ENCODE measurements at places on chromosomes 3 and 15. TPM values are rescaled to one million over a fixed set of nuclear protein-coding genes. Genes with fewer than 3 reads are reported as not detected.

MOBP gene
- total RNA-seq = not detected

PRRT3 gene
- 3.0 TPM for total RNA-seq

TM4SF4 gene
- total RNA-seq = 1.3 TPM

CCR8 gene
- 1.0 TPM for total RNA-seq

ZNF80 gene
- total RNA-seq = not detected

LRTM1 gene
- not detected for total RNA-seq

OR5H15 gene
- not detected for total RNA-seq

DYNLT2B gene
- 16.1 TPM for total RNA-seq

VGLL3 gene
- 16.0 TPM for total RNA-seq

TP63 gene
- under 0.01 TPM for total RNA-seq

CHRM5 gene
- 0.05 TPM for total RNA-seq

TRH gene
- total RNA-seq = not detected

GMPPB gene
- 53.7 TPM for total RNA-seq

HHLA2 gene
- 0.05 TPM for total RNA-seq

FEZF2 gene
- not detected for total RNA-seq

SIDT1 gene
- under 0.01 TPM for total RNA-seq

STRIT1 gene
- not detected for total RNA-seq

GABRR3 gene
- total RNA-seq = not detected

NDUFB4 gene
- 42.5 TPM for total RNA-seq

BBX gene
- 65.8 TPM for total RNA-seq

C3orf38 gene
- total RNA-seq = 35.3 TPM

P2RY13 gene
- total RNA-seq = not detected

MME gene
- 7.3 TPM for total RNA-seq

CCDC33 gene
- not detected for total RNA-seq

AGTR1 gene
- not detected for total RNA-seq

PBRM1 gene
- 43.6 TPM for total RNA-seq

NR2E3 gene
- total RNA-seq = 0.45 TPM

SEMA5B gene
- total RNA-seq = not detected

PLSCR2 gene
- 1.4 TPM for total RNA-seq

OIP5 gene
- 0.60 TPM for total RNA-seq

ZNF501 gene
- total RNA-seq = 5.3 TPM
